Tibial nerve (tissue), 4 donors: ENCODE measurements at places on chromosomes 3 and 15. TPM values are rescaled to one million over a fixed set of nuclear protein-coding genes. Genes with fewer than 3 reads are reported as not detected.
A peak's percentile ranks its signal among the peaks of the same experiment; 100 is the strongest.

DNA sequence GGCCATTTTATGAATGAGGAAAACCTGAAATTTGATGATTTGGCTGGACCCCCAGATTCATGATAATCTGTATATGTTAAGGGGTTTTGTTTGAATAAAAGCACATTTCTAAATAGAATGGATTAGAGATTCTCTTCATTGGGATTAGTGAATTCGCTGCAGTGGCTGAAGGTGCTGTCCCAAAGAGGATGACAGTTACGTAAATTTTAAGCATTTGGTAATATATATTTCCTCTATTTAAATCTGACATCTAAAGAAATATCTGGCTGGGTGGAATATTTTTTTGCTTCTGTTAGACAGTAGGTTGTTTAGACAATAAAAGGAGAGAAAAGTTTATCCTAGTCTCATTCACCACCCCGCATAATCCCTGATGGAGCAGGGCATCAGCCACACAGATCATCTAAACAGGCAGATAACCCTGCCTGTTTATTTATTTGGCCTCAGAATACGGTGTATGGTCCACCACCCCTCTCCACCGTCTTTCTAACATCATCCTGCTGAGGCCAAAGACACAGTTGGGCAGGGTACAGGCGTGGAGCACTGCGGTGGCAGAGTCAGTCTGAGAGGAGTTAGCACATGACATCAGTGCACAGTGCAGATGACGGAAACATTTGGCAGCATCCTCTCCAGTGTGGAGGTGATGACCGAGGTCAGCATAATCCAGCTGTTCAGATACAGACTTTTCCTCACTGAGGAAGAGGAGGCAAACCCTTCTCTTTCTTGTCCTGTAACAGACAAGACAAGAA, 20.4 kb upstream of the NFKBIZ start:
- peaks cover 71% of the 10 kb centered on the region for H3K4me1 ChIP-seq
- peak overlapping the region; percentile 70 for H3K4me3 ChIP-seq
- peak overlapping the region; percentile 98 for H3K27ac ChIP-seq
- no peaks in the 10 kb centered on the region for H3K36me3 ChIP-seq

DNA sequence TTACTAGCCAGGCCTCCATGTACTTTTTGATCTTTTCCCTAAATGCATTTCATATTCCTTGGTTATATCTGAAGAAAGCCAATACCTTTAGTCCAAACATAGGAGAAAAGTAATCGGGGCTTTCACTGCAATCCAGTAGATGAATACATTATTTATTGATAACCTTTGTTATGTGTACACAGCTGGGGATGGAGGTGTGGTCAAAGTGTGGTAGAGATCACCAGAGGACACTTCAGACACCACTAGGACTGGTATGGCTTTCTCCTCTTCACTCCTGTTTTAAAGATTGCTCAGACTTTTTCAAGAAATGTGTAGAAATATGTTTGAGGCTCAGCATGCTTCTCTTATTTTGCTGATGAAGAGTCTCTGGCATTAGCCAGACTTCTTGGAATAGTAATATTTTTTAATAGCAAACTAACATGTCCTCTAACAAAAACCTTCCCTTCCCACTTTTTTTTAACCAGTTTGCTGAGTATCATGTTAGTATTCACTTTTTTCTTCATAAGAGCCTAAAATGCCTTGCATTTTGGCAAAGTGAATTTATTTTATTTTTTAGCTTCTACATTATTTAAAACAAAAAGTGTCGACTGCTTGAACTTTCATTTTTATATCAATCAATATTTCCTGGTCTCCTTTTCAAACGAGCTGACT, 65.6 kb upstream of the MBNL1 start:
- H3K4me3 ChIP-seq = peak overlapping the region; percentile 2
- no peaks in the 10 kb centered on the region for H3K36me3 ChIP-seq
- no peak for DNase-seq
- peak overlapping the region; percentile 78 for H3K27ac ChIP-seq

DNA sequence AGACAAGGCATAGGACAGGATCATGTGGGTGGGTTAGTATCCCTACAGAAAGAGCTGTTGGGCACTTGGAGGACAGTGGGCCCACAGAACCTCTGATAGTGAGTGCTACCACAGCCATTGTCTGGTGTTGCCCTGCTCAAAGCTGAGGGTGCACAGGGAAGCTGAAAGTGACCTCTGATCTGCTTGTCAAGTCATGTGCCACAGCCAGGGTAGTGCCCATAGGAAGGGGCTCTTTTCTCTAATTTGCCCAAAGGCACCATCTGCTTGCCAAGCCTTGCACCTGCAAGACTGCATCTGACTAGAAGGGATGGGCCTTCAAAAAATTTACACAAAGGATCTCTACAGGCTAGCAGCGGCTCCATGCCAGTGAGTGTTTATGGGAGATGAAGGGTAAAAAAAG, 87.4 kb upstream of the GSK3B start:
- DNase-seq = no peak
- H3K36me3 ChIP-seq = no peaks in the 10 kb centered on the region
- no peaks in the 10 kb centered on the region for H3K27me3 ChIP-seq

DNA sequence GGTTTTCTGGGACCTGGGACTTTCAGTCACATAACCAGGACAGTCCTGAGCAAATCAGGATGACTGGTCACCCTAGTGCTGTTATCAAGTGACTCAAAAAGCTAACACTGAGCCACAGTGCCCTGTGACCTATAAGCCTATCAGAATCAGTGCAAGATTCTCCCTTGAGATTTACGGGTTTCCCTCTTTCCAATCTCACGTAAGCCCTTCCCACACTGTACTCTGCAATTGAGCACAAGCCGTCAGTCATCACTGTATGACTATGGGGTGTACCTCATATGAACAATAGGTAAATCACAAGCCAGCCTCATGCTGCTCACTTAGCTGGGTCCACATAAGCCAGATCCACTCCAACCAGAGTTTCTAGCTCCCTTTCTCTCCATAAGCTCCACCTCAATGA, 21.0 kb upstream of the CLDN18 start:
- no peaks in the 10 kb centered on the region for H3K27me3 ChIP-seq
- no peak for DNase-seq
- no peaks in the 10 kb centered on the region for H3K36me3 ChIP-seq
- H3K27ac ChIP-seq = no peak overlapping the region

GRCh38 chr3:42264399-42265058, 1.5 kb downstream of the CCK start:
- H3K4me3 ChIP-seq = no peak overlapping the region
- peaks cover 2% of the 10 kb centered on the region for H3K27me3 ChIP-seq
- no peaks in the 10 kb centered on the region for H3K36me3 ChIP-seq
- H3K4me1 ChIP-seq = no peaks in the 10 kb centered on the region

Gene GOLGA6D
- not detected for total RNA-seq

- peaks cover 39% of the 10 kb centered on the region for H3K4me1 ChIP-seq
- H3K27me3 ChIP-seq = no peaks in the 10 kb centered on the region
- peak; percentile 64 for DNase-seq
- H3K27ac ChIP-seq = peak overlapping the region; percentile 91
These were observed 5.9 kb downstream of the FLNB start for GRCh38 chr3:58013973-58014649.

GRCh38 chr15:87597346-87598052, 659.0 kb downstream of the NTRK3 start:
- H3K4me1 ChIP-seq = peaks cover 9% of the 10 kb centered on the region
- no peak overlapping the region for H3K27ac ChIP-seq
- DNase-seq = no peak
- H3K27me3 ChIP-seq = no peaks in the 10 kb centered on the region

Gene COL6A5
- total RNA-seq = not detected

- no peaks in the 10 kb centered on the region for H3K36me3 ChIP-seq
- H3K4me1 ChIP-seq = peaks cover 15% of the 10 kb centered on the region
- no peak for DNase-seq
- no peak overlapping the region for H3K27ac ChIP-seq
- H3K27me3 ChIP-seq = no peaks in the 10 kb centered on the region
- no peak overlapping the region for H3K4me3 ChIP-seq
These were observed 18.1 kb downstream of the TRPM1 start for GRCh38 chr15:31083370-31083780.

DNA sequence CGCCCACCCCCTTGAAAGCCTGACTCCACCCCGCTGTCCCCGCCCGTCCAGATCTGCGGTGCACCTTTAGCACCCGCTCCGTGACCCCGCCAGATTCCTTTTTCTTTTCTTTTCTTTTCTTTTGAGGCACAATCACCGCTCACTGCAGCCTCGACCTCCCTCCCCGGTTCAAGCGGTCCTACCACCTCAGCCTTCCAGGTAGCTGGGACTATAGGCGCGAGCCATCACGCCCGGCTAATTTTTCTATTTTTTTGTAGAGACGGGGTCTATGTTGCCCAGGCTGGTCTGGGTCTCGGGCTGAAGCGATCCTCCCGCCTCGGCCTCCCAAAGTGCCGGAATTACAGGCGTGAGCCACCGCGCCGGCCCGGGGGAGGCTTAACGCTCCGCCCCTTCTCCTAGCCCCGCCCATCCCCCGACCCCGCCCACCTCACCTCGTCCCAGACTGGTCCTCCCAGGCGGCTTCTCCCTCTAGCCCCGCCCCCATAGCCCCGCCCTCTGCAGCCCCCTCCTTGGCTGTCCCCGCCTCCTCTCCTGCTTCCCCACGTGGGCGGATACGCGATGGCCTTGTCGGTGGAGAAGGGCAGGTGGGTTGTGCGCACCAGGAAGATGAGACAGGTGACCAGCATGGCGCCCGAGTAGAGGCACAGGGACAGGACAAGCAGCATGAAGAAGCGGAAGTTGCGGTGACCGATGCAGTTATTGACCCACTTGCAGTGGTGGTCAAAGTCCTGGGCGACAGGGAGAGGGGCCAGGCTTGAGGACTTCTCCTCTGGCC, 3.2 kb downstream of the ZDHHC19 start:
- no peaks in the 10 kb centered on the region for H3K4me1 ChIP-seq
- peak overlapping the region; percentile 15 for H3K4me3 ChIP-seq
- H3K36me3 ChIP-seq = no peaks in the 10 kb centered on the region
- no peak overlapping the region for H3K27ac ChIP-seq
- no peak for DNase-seq
- H3K27me3 ChIP-seq = peaks cover 34% of the 10 kb centered on the region

DNA sequence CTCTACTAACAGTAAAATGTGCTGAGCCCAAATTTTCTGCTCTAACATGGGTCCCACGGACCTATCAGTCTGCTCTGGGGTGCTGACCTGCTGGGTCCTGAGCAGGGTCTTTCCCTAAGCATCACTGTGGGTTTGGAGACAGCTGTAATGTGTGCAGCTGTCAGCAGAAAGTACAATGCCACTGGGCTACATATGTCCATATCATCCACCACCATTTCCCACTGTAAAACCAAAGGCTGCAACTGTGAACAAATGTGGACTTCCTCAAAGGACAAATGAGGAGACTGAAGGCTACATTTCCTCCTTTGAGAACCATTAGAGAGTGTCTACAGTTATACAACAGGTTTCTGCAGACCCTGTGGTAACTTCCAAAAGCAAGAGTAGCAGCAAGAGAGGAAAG, 33.8 kb upstream of the IP6K2 start:
- no peak for DNase-seq
- peaks cover 42% of the 10 kb centered on the region for H3K4me1 ChIP-seq
- no peak overlapping the region for H3K27ac ChIP-seq
- H3K36me3 ChIP-seq = peaks cover 35% of the 10 kb centered on the region

Gene MEGF11
- total RNA-seq = 4.7 TPM

GRCh38 chr3:183554377-183554776, 1.1 kb downstream of the KLHL6 start:
- H3K27ac ChIP-seq = no peak overlapping the region
- no peak for DNase-seq

GRCh38 chr15:36831904-36832287, 252.5 kb downstream of the CDIN1 start:
- H3K27ac ChIP-seq = no peak overlapping the region
- H3K4me3 ChIP-seq = no peak overlapping the region
- no peak for DNase-seq
- H3K27me3 ChIP-seq = no peaks in the 10 kb centered on the region
- no peaks in the 10 kb centered on the region for H3K36me3 ChIP-seq

DNA sequence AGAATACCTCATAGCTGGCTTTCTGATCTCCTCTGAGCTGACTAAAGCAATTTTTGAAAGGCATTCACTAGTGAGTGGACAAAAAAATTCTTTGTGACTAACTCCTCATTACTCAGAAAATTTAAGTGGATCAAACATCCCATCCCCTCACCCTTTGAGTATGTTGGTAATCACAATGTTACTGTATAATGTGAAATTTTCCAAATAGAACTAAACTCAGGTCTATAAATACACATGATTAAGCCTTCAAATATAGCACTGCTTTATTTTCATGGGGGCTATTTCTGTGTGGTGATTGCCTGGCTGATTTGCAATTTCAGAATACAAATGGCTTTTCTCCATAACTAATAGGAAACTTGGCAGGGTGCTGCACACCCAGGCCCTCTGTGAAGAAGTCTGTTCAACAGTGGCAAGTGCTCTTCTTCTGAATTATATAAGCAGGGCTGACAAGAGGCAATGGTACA, 45.9 kb upstream of the ACTC1 start:
- H3K4me3 ChIP-seq = no peak overlapping the region
- no peaks in the 10 kb centered on the region for H3K36me3 ChIP-seq
- no peaks in the 10 kb centered on the region for H3K27me3 ChIP-seq
- no peak for DNase-seq
- H3K27ac ChIP-seq = no peak overlapping the region

DNA sequence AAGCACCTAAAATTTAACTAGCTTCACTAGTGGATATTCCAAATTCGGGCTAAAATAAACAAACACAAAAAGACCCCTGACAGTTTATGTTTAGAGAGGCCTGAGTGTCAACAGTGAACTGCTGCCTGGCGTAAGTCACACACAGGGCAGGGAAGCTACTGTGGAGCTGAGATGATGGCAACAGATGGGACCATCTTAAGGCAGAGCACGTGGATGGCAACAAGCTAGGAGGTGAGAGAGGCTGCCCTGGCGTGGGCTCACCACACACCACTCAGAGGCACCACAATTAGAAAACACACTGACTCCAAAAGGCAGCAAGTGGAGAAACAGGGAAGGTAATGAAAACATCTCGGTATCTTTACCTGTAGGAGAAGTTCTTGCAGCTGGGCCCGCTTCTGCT, 93.3 kb downstream of the ATP1B3 start:
- H3K27ac ChIP-seq = no peak overlapping the region
- peaks cover 33% of the 10 kb centered on the region for H3K36me3 ChIP-seq
- no peaks in the 10 kb centered on the region for H3K4me1 ChIP-seq
- no peaks in the 10 kb centered on the region for H3K27me3 ChIP-seq
- no peak for DNase-seq

- H3K4me1 ChIP-seq = no peaks in the 10 kb centered on the region
- no peaks in the 10 kb centered on the region for H3K27me3 ChIP-seq
- H3K36me3 ChIP-seq = no peaks in the 10 kb centered on the region
- H3K27ac ChIP-seq = no peak overlapping the region
- no peak overlapping the region for H3K4me3 ChIP-seq
These were observed 251.2 kb upstream of the UBE2E2 start for GRCh38 chr3:22951910-22952309.
